ENCODE measurements at places on chromosomes 2 and 18.

DNA sequence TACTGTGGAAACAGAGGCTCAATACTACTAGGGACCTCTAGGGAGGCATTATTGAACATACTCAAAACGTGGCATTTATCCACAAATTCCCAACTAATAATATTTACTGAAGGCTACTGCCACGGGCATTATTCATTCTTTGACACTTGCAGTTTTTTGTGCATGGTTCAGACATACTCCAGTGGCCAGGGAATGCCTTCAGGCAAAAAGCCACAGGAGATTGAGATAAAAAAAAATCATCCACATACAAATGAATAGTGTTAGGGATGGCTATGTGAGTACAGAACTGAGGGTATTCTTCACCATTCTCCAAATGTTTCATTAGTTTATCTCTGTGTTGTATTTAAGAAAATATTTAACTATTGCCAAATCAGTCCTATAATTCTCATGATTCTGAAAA is 974.9 kb upstream of the PIK3C3 start:
- no peak for DNase-seq

DNA sequence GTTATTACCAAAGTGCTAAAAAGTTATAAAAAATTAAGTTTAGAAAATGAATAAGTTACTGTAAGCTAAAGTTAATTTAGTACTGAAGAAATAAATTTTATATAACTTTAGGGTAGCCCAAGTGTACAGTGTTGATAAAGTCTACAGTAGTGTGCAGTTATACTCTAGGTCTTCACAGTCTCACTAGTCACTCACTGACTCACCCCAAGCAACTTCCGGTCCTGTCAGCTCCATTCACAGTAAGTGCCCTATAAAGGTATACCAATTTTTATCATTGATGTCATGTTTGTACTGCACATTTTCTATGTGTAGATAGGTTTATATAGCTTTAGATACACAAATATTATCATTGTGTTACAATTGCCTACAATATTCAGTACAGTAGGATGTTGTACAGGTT is 518.3 kb upstream of the PIK3C3 start:
- DNase-seq = no peak

GRCh38 chr18:36828157-36828629 is 609 bp downstream of the TPGS2 start:
- DNase-seq = no peak

GRCh38 chr18:27921904-27922751 is 254.8 kb downstream of the CDH2 start:
- peak; percentile 5 for DNase-seq

- DNase-seq = no peak
Observed at GRCh38 chr2:169676357-169676756, 17.8 kb downstream of the CFAP210 start.

DNA sequence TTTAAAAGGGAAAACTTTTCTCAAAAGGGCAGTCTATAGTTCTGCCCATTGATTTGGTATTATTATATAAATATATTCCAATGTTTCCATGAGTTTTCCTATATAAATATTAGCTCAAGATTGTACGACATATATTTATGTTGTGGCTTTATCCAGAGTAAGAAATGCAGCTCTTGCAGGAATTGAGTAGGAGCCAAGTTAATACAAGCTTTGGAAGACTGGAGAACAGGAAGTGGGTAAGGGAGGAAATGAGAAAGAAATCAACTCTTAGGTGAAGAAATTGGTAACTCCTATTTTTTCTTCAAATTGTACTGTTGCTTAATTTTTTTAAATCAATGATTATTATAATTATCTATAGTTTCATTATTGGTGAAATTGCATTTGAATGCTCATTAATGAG is 105.4 kb upstream of the FAM117B start:
- DNase-seq = no peak

DNA sequence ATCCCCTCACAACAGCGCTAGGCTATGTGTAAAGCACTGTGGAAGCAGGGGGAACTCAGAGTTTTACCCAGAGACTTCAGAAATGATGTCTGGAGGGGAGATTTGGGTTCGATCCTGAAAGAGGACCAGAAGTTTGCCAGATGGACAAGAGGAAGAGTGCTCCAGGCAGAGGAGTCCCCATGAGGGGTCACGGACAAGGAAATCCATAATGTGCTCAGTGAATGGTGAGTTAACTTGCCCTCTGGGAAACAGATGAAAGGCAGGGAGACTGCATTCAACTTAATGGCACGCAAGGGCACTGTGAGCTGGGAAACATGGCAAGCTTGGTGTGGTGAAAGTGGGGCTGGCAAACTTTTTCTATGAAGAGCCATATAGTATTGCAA is 6.0 kb upstream of the ASAP2 start:
- no peak for DNase-seq
